ENCODE measurements at places on chromosomes 5 and 9.

GRCh38 chr5:163893281-163893680 lies 387.9 kb downstream of the MAT2B start:
- DNase-seq = peak; percentile 66

- DNase-seq = no peak
These were observed 356.1 kb downstream of the TUSC1 start for GRCh38 chr9:25322142-25322541.

GRCh38 chr9:33209394-33209793 lies 30.6 kb upstream of the SPINK4 start:
- DNase-seq = no peak

- no peak for DNase-seq
These were observed 80.5 kb downstream of the DAB2IP start for GRCh38 chr9:121731919-121732318.

- no peak for DNase-seq
These were observed 585.0 kb downstream of the TAF11L14 start for GRCh38 chr5:18219241-18219640.

GRCh38 chr5:116856271-116856670 lies 281.6 kb upstream of the SEMA6A start:
- no peak for DNase-seq

GRCh38 chr9:98364086-98364485 lies 108.6 kb upstream of the TBC1D2 start:
- no peak for DNase-seq

- DNase-seq = peak; percentile 48
These were observed 189.4 kb downstream of the CCDC192 start for GRCh38 chr5:127892467-127893207.

DNA sequence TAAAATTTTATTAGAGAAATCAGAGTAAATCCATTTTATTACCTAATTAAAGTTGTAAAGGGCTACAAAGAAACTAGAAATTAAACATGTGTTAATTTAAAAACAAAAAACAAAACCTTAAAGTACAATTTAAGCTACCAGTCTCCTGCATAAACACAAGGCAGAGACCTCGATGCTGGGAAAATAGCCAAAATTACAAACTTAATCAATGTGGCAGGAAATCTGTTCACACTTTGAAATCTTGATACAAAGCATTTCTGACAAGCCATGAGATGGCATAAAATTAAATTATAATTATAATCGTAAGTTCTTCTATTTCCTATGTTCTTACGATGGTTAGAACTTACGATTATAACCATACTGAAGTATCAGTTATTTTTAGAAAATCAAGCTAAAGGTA lies 158.0 kb upstream of the FREM1 start:
- DNase-seq = no peak

DNA sequence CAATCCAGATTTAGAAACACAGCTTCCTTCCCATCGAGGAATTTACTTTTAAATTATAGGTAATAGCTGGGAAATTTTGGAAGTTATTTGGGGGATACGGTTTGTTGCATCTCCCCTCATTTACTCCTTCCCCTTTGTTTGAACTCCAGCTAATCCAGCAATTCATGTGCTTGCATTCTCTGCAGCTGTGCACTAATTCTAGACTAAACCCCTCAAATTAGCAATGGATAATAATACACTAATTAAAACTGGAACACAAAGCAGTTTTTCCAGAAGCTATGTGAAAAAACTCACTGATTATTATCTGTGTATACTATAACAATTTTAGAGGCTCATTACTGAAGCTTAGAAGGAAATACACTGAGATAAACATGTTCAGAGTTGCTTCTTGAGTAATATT lies 751.2 kb upstream of the ZNF608 start:
- DNase-seq = no peak

GRCh38 chr5:163089926-163090325 lies 347.5 kb upstream of the CCNG1 start:
- no peak for DNase-seq

- DNase-seq = no peak
These were observed 78.1 kb upstream of the HMHB1 start for GRCh38 chr5:143733665-143734455.

DNA sequence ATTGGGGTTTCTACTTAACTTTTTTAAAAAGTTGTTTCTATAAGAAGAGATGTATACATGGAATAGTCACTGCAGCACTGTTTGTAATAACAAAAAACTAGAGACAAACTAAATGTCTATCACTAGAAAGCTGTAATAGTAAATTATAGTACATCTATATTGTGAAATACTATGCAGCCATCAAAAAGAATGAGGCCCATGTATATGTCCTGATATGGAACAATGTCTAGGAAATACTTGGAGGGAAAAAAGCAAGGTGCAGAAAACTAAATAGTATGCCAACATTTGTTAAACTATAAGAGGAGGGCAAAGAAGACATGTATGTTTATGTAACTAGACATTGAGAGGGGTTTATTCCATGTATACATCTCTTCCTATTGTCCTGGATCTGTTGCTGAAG lies 2.9 kb upstream of the RAB14 start:
- no peak for DNase-seq

DNA sequence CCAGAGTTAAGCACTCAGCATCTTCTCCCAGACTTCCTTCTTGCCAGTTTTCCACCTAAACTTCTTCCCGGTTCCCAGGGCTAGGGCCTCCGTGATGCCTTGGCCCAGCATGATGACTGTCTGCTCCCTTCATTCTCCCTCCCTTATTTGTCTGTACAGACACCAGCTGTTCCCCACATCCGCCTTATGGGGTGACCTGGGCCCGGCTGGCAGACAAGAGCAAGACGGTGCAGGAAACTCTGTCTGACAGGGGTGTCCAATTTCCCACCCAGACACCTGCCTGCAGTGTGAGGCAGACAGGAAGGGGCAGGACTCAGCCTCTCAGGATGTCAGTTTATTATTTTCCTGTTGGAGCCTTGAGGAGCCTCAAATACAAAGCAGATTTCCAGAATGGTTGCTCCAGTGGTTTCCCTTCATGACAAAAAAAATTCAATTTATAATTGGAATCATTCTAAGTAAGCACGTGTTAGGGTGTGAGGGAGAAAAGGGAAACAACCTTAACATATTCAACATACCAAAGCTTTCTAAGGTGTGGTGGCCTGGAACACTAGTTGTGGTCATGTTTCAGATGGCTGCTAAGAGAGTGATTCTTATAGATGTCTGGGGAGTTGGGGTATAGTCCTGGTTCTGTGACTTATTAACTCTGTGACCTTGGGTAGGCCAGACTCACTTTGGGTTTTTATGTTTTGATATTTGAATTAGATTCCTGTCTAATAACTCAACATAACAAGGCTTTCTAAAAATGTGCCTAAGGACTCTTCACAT lies 234.5 kb downstream of the PAPPA start:
- DNase-seq = no peak

DNA sequence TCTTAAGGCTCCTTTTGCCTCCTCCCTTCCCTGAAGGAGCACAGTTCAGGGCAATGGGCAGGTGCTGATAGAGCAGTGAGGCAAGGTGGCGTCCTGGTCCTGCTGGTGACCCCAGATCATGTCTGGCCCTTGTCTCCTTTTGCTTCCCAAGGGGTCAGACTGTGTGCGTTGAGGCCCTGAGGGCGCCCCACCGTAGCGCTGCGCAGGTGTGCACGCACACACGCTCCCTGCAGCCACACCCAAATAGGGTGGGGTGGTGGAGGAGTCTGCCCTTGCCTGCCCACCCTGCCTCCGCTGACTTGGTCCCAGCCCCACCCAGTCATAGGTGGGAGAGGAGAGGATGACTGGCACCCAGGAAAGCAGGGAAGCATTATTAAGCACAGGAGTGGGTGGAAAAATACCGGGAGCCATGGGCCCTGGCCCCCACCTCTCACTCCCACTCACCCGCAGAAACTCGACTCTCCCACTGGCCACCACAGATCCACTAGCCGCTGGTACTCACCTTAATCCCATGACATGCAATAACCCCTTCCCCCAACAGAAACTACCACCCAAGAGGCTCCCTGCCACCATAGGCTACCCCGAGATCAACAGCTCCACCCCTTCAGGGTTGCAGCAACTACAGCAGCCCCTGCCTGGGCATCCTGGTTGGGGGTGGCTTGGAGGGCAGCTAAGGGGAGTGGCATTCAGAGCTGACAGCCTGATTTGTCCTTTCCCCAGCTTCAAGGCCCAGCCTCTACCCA lies 16.7 kb downstream of the PDLIM4 start:
- DNase-seq = no peak

GRCh38 chr9:128204858-128205257 lies 1.7 kb downstream of the DNM1 start:
- no peak for DNase-seq

DNA sequence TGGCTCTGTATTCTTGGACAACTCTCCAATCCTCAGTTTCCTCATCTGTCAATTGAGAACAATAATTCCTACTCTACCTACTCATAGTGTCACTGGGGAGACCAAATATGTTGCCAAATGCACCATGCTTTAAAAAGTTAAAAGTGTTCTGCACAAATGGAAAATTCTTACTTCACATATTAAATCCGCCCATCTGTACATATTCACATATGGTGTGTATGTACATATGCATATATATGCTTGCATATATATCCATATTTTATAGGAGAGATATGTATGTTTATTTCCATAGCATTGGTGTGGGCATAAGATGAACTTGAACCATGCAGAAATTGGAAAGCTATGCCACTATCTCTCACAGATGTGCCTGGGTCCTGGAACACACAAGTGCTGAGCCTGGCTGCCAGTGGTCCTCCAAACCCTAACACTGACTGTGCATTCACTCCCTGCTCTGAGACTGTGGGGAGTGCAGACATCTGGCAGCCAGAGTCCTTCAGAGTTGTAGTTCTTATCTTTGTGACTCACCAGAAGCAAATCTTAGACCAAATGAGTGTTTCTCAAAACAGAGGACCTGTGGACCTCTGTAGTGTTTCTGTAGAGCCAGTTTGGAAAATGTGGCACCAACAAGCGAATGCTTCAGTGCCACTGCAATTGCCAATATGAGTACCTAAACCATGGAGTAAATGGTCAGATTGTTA lies 168.7 kb downstream of the GRIA1 start:
- DNase-seq = peak; percentile 36

DNA sequence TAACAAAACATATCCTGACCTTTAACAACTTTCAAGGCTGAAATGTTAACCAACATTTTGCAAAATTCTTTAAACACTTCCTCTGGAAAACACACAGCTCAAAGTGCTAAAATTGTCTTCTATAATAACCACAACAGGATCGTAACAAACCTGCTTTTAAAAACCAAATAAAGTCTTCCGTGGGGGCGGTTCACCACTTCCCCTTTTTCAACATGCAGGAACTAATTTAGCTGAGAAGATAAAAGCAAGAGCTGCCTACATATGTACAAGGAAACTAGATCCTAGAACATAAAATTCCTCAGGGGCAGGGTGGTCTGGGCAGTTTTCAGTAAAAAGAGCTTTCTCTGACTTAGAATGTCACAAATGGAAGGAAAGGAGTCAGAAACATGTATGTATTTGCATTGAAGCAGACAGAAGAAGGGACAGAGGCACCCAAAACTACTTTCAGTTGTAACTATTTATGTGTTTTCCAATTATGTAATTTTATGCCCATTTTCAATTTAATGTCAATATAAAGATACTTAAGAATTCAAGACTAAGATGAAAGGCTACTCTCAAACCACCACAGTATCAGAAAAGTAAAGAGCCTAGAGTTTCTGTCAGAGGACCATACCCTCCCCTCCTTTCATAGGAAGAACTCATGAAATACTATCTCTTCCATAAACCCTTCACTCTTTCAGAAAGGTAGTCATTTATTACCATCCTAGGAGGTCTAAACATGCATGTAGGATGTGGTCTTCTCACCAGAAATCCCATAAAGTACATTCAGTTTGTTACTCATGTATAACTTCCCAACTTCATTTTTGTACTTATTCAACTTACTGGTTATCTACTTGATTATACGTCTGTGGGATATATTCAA lies 185.9 kb upstream of the RASA1 start:
- no peak for DNase-seq

- DNase-seq = no peak
These were observed 101.9 kb downstream of the MACROH2A1 start for GRCh38 chr5:135296900-135297816.

DNA sequence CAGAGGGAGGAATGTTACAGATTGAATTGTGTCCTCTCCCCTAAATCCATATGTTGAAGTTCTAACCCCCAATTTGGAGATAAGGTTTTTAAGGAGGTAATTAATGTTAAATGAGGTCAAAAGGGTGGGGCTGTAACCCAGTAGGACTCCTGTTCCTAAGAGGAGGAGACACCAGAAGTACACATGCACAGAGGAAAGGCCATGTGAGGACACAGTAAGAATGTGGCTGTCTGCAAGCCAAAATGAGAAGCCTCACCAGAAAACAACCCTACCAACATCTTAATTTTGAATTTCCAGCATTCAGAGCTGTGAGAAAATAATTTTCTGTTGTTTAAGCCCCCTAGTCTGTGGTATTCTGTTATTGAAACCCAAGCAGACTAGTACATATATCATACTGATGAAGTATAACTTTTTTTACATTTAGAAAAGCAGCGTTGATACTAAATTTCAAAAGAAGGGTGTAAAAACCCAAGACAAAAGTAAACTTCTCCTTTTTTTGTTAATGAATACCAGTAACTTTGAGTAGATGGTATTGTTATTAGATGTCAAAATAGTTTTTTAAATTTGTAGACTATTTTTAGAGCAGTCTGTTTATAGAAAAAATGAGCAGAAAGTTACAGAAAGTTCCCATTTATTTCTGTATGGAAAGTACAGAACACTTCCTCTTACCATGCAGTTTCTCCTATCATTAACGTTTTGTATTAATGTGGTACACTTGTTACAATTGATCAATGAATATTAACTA lies 25.1 kb downstream of the RNF180 start:
- DNase-seq = no peak

DNA sequence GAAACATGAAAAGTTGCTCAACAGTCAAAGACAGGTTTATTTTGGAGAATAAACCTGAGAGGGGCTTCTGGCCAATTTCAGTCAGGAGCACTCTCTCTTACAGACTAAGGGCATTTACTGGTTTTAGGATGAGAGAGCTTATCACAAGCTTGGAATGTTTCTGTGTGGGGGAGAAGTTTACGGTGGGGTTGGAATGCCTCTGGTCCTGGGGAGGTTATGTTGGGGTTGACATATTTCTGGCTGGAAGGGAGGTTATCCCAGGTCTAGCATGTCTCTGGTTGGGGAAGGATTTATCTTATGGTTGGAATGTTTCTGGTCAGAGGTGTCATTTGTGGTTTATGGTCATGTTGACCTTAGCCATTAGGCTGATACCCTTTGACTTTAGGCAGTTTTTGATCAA lies 1867.3 kb downstream of the EFNA5 start:
- no peak for DNase-seq

DNA sequence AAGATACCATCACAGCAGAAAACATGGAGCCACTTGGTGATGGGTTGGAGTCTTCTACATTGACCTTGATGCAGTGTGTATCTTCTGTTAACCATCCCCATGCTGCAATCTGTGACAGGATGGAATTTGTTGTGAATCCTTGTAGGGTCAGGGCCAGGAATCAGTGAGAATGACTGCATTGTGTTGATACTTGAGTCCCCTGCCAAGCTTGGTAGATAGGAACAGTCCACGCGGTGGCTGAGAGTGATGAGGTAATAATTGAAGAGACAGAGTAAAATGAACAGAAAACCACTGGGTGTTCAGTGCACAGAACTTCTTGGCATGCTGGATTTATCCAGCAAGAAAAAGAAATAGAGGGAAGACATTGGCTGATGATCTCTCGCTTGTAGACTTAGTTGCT lies 217.5 kb downstream of the MAN2A1 start:
- no peak for DNase-seq
